ENCODE measurements at places on chromosomes 11 and 22.
A peak's percentile ranks its signal among the peaks of the same experiment; 100 is the strongest.

DNA sequence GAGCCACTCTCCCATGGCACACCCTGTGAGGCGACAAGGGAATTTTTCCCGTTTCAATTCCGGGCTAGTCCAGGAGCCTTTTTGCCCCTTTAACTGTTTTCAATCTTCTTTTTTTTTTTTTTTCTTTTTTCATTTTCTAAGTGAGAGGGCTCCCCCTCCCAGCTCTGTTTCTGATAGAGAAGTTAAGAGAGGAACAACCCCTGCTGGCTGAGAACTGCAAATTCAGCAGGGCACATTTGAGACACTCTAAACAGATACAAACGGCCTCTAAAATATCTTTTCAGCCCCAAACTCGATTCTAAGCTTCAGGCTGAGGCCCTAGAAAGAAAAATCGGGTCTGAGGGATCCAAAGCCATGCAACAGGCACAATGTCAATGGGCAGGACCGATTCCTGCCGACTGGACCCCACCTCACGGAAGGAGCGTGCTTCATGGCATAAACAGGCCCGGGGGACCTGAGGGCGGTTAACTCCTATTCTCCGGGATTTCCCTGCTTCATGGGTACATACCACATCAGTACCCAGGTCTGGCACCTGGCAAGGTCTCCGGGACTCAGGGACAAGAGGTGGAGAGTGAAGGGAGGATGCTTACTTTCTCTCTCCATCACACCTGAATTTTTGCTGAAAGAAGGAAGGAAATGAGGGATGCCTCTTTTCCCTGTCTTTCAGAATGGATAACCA is 627.5 kb downstream of the BUD13 start:
- DNase-seq, result no peak

DNA sequence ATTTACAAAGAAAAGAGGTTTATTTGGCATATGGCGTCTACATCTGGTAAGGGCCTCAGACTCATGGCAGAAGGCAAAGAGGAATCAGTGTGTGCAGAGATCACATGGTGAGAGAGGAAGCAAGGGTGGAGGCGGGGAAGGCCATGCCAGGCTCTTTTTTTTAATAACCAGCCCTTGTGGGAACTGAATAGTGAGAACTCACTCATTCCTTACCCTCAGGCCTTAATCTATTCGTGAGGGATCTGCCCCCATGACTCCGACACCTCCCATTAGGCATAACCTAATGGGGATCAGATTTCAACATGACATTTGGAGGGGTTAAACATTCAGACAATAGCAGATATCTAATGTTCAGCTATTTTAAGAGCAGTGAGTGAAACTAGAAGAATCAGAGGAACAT is 55.7 kb downstream of the ATM start:
- DNase-seq, result no peak

GRCh38 chr11:123186286-123186685 is 8.8 kb downstream of the CLMP start:
- DNase-seq, result no peak

DNA sequence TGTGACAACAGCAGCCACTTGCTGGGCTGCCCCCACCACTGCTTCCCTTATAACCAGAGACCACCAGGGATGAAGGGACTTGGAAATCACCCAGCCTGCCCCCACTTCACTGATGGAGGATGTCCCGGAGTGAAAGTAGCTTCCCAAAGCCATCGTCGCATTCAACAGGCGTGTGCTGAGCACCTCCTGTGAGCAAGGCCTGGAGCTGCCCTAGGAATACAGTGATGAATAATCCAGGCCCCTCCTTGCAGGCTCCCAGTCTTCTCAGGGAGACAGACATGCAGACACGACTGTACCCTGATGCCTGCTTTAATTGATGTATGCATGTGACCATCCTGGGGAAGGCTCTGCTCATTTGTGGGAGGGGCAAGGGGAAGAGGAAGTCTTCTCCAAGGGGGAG is 22.6 kb downstream of the PTPN5 start:
- no peak for DNase-seq

GRCh38 chr22:17012267-17012666 is 4.2 kb upstream of the GAB4 start:
- no peak for DNase-seq

- DNase-seq, result peak; percentile 31
Observed at GRCh38 chr22:38570779-38571364, 889 bp upstream of the DMC1 start.

DNA sequence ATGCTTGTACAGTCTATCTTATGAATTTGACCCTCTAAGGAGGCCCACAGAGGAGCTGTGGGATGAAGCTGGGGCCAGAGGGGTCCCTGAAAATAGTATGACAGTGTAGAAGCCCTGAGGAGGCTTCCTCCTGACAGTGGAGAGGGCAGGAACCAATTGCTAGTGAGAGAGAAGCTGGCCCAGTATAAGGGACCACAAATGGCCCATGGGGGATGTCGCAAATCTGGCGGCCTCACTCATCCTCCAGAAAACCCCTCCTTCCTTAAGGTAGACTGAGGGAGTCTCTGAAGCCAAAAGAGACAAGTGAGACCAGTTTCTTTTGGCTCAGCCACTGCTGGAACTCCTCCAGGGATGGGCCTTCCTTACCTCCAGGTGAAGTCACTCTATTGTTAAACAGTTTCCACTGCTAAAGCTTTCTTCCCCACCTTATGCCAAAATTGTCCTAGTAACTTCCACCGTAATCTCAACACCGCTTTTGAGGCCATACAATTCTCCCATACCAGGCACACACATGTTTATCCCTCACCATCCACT is 17.8 kb upstream of the CASTOR1 start:
- no peak for DNase-seq

- no peak for DNase-seq
Observed at GRCh38 chr11:126341760-126342161, 13.7 kb upstream of the ST3GAL4 start.

DNA sequence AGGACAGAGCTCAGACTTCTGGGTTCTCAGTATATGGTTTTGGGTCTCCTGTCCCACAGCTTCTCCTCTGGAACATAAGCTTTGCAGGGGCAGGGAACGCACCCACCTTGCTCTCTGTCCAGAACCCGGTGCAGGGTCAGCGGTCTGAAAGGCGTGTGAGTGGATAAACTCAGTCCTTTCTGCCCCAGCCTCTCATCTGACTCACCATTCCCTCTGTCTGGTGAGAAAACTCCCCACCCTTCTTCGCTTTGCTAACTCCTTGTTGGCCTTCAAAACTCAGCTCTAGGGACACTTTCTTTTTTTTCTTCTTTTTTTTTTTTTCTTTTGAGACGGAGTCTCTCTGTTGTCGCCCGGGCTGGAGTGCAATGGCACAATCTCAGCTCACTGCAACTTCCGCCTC is 68.9 kb upstream of the NUP50 start:
- DNase-seq, result no peak

- no peak for DNase-seq
Observed at GRCh38 chr22:27251563-27251962, 550.0 kb downstream of the MN1 start.

GRCh38 chr22:41216984-41217383 is 11.9 kb downstream of the L3MBTL2 start:
- no peak for DNase-seq

- DNase-seq, result no peak
Observed at GRCh38 chr11:40204228-40204627, 1255.2 kb downstream of the LRRC4C start.

DNA sequence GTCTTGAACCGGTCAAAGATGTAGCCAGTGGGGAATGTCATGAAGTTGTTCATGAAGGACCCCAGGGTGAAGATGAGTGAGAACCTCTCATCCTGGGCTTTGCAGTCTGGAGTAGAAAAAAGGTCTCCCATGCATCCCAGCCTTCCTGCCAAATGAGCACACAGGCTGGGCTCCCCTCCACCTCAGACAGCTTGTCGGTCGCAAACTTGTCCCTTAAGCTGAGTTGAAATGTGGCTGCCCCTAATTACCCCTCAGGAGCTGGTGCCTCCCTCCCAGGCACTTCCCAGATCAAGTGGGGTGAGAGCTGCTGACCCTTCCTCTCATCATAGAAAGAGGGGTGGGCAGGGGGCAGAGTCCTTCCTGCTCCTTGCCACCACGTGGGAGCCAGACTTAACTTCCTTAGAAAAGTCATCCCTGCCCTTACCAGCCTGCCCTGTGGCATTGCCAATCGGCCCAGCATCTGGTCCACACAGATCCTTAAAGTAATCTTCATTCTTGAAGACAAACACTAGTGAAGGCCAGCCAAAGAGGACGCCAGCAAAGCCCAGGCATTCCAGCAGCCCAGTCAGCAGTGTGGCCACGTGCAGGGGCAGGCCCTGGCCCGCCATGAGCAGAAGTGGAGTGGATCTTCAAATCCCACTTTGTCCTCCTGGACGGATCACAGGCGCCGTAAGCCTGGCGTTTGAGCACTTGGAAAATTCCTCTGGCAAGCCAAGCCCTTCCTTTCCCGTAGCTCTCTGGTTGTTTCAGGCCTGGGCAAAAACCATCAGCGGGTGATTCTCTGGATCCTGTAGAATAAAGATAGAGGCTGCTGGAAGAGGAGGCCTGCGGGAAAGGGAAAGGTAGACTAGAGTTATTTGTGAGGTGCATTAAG is 1.1 kb downstream of the SLC43A3 start:
- DNase-seq, result no peak

GRCh38 chr11:126482586-126483108 is 127.2 kb downstream of the ST3GAL4 start:
- no peak for DNase-seq

Data from CD4-positive, alpha-beta T cell (primary cell).